NK-92 treated with Interleukin-12 subunit alpha and Interleukin-12 subunit beta, amount 100 ng/mL, for 24 hours (cell line): ENCODE measurements at places on chromosomes 7 and 10.

DNA sequence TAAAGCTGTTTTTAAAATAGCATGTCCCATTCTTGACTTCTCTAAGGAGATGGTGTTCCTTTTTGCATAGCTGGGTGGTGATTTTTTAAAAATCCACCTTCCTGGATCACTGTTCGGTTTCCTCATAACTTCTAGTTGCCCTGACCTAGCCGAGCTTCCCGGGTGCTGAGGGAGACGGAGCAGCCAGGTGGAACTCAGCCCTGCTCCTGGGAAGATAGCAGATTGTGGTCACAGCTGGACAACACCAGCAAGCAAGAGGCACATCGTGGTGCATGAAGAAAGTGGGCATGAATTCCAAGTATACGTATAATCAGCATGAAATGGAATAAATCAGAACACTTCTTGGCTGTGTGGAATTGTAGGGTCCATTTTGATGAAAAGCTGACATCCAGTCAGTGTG, 73.5 kb upstream of the RSU1 start:
- DNase-seq: no peak

DNA sequence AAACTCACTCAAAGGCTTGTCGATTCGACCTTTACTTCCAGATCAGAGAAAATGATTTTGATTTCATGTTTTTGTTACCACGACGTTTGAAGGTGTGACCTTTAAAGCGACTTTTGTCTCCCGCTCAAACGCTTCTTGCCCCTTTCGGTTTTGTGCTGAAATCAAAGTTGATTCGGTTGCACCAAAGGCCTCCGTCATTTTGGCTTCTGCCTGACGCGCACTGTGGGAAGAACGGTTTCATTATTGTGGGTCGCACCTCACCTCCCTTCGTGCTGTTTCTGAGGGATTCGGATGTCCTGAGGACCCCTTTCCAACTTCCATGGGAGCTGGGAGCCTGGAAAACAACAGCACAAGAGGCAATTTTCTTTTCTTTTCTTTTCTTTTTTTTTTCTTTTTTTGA, 176.9 kb downstream of the DNAJB6 start:
- DNase-seq: no peak

DNA sequence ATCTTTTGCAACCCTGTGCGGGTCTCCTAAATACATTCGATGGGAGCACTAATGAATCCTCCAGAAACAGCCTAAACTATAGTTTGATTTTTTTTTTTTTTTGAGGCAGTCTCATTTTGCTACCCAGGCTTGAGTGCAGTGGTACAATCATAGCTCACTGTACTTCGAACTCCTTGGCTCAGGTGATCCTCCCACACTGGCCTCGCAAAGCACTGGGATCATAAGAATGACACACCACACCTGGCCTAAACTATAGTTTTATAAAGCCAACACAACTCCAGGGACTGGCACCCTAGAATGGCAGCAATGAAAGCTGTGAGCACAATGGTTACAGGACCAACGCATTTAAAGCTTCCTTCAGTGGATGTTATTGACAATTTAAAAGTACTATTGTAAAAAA, 14.5 kb upstream of the JMJD1C start:
- no peak for DNase-seq

GRCh38 chr10:3946234-3947229, 161.5 kb upstream of the KLF6 start:
- peak; percentile 39 for DNase-seq

- DNase-seq: no peak
Observed at GRCh38 chr7:84490661-84491060, 296.1 kb upstream of the SEMA3A start.

- no peak for DNase-seq
Observed at GRCh38 chr7:67758551-67758950, 761.9 kb downstream of the TYW1 start.

DNA sequence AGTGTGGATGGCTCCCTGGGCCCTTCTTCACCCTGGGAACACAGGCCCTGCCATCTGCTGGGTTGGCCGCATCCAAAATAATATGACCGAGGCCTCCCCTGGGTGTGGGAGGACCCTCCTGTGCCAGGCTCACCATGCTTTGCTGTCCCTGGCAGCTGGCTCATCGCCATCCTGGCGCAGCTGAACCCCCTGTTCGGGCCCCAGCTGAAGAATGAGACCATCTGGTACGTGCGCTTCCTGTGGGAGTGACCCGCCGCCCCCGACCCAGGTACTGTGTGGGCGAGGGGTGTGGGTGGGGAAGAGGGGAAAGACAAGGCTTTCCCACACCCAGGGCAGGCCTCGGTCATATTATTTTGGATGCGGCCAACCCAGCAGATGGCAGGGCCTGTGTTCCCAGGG, 4.8 kb downstream of the ATP6V0E2 start:
- no peak for DNase-seq

DNA sequence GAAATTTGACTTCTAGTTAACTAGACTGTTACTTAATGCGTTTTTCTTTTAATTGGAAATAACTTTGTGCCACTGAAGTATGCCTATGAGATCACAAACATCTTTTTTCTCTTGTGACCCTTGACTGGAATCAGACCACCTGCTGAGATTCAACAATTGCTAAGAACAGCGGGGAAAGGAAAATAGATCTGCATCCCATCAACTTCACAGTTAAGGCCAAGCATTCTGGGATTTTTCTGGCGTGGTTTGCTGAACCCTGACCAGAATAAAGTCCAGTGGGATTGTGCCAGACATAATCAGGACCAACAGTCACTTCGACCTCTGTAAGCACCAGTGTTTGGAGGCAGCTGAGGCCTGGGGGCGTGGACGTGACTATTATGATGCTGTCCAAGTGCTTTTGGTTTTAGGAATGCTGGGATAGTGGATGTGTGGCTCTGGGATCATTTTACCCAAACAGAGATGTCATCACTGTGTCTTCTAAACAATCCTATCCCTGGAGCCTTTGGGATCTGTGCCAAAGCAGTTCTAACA, 373.3 kb upstream of the PRKCQ start:
- DNase-seq: no peak

DNA sequence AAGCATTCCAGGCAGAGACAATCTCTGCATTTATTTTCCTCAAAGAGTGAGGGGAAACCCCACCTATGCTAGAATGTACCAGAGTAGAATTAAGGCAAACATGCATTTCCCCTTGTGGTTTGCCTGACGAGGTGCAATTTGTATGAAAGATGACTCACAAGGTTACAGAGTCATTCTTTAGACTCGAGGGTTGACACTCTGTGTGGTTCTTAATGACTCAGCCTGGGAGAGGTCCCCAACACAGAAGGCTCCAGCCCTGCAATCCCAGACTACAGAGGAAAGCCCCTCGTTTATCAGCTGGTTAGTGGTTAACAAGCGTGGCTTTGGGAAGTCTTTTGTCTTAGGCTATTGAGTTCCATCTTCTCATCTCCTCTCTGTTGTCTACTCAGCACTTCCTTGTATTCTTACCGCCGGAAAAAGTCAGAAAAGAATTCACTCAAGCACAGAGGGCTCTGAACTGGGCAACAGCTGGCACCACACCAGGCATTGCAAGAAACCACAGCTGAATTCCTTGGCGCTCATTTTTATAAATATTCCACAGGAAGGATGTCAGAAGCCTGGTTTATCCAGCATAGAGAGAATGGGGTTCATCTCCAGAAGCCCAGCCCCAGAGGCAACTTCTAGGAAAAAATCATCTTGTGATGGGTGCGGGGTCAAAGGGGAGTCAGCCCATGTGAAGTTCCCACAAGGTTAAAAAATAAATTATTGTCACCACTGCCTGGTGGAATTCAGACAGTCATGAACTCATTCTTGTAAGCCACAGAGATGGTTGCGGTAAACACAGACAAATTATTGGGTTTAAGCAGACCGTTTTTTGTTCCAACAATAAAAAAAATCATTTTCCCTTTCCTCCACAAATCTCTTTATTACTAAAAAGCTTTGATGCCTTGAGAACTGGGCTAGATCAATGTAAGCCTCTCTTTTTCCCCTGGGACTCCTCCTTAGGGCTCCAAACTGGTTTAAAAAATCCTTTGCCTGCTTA, 24.5 kb upstream of the SVIL start:
- DNase-seq: peak; percentile 29

- no peak for DNase-seq
Observed at GRCh38 chr10:125035588-125036295, 93.8 kb downstream of the ZRANB1 start.

GRCh38 chr10:48389272-48389671, 82.8 kb downstream of the MAPK8 start:
- no peak for DNase-seq

- DNase-seq: no peak
Observed at GRCh38 chr10:100469756-100470155, 6.9 kb downstream of the WNT8B start.

GRCh38 chr7:127789031-127789430, 137.0 kb downstream of the SND1 start:
- DNase-seq: no peak

DNA sequence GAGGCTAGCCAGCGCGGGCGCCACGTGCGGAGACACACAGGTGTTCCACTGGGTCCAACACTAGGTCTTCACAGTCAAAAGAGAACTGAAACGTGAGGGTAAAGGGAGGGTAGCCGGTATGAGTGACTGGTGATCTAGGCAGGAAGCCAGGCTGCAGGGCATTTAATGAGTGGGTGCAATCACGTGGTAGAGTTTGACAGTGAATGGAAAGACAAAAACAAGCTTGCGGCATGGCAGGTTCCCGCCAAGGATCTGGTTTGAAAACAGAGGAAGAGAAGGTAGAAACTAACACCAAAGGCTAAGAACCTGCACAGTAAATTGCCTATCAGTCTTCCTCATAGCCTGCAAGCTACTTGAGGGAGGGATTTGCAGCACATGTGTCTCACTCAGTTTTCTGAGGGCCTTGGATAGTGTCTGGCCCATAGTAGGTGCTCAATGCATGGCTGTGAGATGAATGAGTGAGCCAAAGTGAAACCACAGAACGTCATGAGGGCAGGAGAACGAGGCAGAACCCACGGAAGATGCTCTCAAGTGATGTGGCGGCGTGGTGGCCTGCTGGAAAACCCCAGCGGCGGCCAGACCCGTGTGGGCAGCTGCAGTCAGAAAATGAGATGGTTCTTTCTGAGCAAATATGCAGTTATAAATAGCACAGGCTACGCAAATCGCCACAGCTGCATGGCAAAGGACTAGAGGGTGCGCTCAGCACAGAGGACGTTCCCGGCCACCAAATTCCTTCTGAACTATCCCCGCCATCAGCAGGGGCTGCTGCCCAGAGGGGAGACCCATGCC, 183.6 kb upstream of the NFE2L3 start:
- no peak for DNase-seq

GRCh38 chr10:3699916-3700315, 85.1 kb downstream of the KLF6 start:
- DNase-seq: no peak

GRCh38 chr10:100864036-100864885, 48.5 kb upstream of the SLF2 start:
- no peak for DNase-seq

DNA sequence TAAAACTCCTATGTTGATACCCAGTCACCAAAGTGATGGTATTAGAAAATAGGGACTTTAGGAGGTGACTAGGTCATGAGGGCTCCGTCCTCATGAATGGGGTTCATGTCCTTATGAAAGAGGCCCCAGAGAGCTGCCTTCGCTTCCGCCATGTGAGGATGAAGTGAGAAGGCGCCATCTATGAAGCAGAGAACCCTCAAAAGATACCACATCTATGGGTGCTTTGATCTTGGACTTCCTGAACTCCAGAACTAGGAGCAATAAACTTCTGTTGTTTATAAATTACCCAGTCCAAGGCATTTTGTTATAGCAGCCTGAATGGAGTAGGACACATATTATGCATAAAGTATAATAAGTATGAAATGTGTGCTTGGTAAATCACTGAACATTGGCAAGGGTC, 8.1 kb upstream of the PDSS1 start:
- no peak for DNase-seq

DNA sequence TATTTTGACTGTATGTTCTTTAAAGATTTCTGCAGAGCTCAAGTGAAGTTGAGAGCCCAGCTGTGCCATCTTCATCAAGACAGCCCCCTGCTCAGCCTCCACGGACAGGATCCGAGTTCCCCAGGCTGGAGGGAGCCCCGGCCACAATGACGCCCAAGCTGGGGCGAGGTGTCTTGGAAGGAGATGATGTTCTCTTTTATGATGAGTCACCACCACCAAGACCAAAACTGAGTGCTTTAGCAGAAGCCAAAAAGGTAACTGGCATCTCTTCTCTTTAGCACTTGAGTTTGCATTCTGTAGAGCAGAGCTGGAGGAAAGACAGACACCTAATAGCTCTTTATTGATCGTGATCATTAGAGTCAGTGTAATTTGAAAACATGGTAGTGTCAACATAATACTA, 33.7 kb downstream of the MCM10 start:
- no peak for DNase-seq

- DNase-seq: no peak
Observed at GRCh38 chr7:155702616-155703015, 58.2 kb downstream of the RBM33 start.

- DNase-seq: no peak
Observed at GRCh38 chr7:132183781-132184380, 392.4 kb downstream of the PLXNA4 start.
